ENCODE measurements at places on chromosomes 5 and 9.

DNA sequence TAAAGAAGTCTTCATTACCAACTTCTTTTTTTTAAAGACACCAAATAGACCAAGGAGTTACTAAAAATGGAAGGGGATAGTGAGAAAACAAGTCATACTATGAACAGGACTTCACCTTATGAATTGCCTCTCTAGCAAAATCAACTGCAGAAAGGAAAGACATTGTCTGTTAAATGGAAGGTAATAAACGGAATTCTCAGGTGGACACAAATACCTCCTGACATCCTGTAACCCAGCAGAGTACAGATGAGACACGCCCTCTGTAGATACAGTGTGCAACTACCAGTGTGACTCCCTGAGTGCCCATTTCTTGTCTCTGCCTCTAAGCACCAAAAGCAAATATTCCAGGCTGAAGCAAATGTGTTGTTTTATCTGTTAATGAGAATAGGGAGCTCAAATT is 12.2 kb upstream of the PLPP1 start:
- no peak for DNase-seq

DNA sequence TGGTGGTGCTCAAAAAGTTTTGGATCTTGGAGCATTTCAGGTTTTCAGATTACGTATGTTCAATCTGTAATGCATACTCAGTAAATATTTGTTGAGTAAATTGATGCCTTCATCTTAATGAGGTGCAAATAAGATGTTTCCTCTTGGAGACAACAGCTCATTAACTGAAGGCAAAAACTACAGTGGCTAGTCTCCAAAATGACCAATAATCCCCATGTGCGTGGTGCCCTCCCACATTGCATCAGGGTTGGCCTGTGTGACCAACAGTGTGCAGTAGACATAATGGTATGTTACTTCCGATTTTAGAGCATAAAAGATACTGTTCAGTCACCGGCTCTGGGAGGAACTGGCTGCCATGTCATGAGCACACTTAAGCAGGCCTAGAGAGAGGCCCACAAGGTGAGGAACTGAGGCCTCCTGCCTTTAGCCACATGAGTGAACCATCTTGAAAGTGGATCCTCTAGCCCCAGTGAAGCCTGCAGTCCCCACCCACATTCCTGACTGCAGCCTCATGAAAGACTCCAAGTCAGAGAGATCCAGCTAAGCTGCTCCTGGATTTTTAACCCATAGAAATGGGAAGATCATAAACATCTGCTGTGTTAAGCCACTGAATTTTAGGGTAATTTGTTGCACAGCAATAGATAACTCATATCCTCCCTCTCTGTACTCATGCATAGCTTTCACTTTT is 55.7 kb downstream of the LIFR start:
- DNase-seq: no peak

- DNase-seq: no peak
These were observed 114.9 kb upstream of the TRIM32 start for GRCh38 chr9:116572095-116572748.

DNA sequence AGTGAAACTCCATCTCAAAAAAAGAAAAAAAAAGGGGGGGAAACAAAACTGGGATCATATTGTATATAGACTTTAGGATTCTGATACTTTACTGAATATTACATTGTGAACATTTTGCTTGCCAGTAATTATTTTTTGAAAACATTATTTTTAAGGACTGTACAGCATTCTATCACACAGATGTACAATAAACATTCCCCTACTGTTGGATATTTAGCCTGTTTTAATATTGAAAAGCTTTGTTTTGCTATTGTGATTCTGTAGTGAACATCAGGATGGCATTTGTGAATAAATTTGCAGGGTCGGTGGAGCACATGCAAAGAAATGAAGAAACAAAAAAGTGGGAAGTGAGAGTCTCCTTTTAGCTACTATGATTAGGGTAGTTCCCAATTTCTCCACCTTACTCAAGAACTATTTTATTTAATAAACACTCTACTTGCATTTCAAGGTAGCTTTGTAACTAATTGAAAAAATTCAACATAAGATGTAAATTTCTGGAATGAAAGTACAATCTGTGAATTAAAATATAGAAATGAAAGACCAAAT is 18.7 kb downstream of the RASGRF2 start:
- no peak for DNase-seq
